ENCODE measurements at places on chromosomes 6 and 20.

GRCh38 chr6:53258076-53258773, 90.5 kb downstream of the ELOVL5 start:
- DNase-seq = no peak

DNA sequence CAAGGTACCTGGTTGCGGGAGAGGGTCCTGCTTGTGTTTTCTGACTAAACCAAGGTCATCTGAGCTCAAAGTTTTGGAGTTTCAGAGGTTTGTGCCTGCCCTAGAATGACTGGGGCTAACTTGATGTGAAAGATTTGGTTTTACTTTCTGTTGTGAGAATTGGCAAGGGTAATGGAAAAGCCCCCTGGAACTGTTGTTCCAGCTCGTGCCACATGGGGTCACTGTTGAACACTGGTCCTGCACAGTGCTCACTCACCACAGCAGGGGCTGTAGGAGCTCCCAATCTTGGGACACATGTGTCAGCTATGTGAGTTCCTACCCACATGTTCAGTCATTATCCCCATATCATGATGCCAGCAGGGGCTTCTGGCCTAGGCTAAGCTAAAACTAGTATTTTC, 6.5 kb downstream of the TGM6 start:
- no peak for DNase-seq

DNA sequence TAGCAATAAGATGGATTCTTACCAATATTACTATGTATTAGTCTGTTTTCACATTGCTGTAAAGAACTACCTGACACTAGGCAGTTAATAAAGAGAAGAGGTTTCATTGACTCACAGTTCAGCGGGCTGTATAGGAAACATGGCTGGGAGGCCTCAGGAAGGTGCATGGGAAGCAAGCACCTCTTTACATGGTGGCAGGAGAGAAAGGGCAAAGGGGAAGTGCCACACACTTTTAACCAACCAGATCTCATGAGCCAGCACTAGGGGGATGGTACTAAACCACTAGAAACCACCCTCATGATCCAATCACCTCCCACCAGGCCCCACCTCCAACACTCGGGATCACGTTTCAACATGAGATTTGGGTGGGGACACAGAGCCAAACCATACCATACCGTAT, 40.7 kb upstream of the CCDC167 start:
- no peak for DNase-seq

GRCh38 chr20:14334306-14334930, 3.0 kb downstream of the FLRT3 start:
- DNase-seq = peak; percentile 30

DNA sequence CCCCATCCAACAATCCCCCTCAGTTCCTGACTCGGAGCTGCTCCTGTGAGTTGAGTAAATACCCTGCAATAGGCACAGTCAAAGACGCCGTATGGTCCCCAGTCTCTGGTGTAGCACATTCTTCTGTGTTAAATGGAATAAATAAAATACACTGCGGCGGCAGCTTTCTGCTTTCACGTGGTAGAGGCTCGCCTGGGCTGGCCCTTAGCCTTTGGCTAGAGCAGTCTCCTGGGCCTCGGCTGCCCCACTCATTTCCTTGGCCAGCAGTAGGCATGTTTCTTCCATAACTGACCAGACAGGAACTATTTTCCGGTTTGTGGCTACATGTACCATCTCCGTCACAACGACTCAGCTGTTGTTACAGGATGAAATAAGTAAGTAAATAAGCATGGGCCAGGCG, 20.7 kb downstream of the SERPINB6 start:
- no peak for DNase-seq

DNA sequence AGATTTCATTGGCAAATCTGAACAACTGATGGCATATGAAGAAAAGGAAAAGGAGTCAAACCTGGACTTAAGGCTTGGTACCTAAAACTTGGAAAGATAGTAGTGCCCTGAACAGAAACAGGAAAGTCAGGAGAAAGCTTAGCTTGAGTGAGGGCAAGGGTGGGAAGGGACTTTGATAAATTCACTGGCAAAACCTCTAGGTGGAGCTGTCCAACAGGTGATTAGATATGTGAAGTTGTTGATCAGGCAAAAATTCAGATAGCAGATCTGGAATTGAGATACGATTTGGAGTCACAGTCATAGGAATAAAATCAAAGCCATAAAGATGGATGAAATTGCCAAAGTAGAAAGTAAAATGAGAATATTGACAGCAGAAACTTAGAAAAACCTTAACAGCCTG, 16.1 kb upstream of the ZNF292 start:
- no peak for DNase-seq

GRCh38 chr6:135075018-135075417, 20.4 kb upstream of the HBS1L start:
- DNase-seq = no peak

DNA sequence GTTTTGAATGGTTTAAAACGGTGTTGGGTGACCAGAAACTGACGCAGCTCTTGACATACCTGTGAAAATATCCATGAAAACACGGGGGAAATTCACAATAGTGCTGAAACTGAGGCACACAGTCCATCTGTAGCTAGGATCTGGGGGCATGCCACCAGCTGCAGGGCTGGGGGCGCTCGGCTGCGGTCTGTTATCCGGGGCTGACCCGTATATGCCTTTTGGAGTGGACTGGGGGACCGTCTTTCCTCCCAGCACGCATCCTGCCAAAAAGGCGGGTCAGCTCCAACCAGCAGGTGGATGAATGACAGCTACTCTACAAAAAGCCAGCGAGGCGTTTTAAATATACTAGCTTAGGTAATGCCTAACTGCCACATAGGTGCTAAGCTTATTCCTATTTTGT, 729.8 kb downstream of the QKI start:
- no peak for DNase-seq

DNA sequence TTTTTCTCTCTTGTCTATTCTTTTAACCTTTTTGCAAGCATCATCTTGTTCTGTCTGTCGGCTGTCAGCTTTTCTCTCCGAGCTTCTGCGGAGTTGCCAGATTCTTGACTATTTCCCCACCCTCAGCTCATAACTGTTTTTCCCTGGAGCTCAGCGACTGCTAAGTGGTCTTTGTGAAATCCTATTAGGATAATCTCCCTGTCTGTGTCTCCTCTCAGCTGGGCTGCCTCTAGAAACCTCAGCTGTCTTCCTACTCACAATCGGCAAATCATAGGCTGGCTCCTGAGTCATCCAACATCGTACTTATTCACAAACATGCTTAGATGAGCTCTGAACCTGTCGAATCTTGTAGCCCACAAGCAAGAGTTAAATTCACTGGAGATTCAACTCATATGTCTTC, 332.3 kb downstream of the PTPRT start:
- DNase-seq = no peak

DNA sequence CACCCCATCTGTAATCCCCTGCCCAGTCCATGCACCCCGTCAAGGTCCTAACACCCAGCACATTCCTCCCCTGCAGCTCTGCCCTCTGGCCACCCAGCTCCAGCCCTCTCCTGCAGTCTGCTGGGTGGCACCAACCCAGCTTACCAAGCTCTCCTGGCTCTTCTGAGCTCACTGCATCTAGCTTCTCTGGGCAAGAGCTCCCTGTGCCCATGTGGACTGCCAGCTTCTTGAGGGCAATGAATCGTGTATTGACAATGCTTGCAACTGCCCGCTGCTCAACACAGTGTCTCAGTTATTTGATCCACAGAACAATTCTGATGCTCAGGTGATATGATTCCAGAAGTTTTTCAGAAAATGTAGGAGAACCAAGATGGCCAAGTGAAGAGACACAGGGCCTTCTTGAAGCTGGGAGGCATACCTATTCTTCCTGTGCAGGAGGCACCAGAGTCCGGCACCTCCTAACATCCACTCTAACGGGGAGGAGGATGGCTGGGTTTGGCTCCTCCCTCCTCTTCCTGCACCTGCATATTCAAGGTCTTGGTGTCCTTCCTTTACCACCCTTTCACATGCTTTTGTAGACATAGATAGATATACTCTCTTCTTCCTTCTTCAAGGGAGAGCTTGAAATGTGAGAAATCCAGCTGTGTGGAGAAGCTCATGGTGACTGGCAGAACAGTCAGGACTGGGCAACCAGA, 85.6 kb downstream of the TRERF1 start:
- no peak for DNase-seq

- no peak for DNase-seq
These were observed 2.5 kb downstream of the RIPOR2 start for GRCh38 chr6:24933266-24933665.

DNA sequence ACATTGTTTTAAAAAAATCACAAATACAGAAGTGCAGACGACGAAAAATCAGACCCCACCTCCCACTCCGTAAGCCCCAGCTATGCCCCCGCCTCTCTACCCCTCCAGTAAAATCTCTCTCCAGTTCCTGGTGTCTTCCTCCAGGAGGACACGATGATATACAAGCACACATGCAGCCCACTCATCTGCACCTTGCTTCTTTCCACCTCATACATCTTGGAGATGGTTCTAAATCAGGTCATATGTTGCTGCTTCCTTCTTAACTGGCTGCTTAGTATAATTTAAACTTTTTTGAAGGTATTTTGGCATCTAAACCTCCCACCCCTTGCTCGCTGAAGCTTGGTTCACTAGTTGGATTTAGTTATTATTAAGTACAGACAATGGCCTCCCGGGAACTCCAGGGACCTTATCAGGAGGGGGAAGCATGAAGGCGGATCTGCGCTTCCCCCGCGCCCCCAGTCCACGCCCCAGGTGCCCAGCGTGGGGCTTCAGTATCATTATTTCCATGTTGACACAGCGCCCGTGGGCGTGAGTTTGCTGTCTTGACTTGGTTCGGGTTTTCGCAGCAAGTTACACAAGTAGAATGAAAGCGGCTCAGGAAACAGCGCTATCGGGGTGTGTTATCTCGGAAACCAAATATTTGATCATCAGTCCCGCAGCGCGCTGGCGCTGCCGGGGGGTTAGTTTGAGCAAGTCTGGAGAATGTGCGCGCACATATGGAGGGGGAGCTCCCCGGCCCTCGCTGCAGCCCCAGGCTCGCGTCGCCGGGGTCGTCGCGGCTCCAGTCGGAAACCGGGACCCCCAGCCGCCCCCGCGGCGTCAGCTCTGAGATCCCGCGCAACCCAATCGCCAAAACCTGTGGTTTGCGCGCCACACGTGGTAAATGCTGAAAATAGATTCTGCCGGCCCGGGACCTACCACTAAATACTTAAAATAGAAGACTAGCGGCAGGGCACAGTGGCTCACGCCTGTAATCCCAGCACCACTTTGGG, 2.3 kb downstream of the BMP7 start:
- no peak for DNase-seq

DNA sequence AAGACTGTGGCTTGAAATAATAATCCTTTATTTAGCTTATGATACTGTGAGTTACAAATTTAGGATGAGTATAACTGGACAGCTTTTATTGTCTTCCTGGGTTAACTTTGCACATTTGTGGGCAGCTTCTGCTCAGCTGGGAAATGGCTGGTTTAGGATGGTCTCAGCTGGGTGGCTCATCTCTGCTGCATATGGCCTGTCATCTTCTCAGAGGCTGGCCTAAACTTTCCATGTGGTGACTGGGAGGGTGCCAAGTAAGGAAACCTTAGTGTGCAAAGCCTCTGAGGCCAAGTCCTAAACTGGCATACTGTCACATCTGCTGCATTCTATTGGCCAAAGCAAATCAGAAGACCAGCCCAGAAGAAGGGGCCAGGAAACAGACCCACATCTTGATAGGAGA, 40.2 kb downstream of the BTBD3 start:
- DNase-seq = no peak

DNA sequence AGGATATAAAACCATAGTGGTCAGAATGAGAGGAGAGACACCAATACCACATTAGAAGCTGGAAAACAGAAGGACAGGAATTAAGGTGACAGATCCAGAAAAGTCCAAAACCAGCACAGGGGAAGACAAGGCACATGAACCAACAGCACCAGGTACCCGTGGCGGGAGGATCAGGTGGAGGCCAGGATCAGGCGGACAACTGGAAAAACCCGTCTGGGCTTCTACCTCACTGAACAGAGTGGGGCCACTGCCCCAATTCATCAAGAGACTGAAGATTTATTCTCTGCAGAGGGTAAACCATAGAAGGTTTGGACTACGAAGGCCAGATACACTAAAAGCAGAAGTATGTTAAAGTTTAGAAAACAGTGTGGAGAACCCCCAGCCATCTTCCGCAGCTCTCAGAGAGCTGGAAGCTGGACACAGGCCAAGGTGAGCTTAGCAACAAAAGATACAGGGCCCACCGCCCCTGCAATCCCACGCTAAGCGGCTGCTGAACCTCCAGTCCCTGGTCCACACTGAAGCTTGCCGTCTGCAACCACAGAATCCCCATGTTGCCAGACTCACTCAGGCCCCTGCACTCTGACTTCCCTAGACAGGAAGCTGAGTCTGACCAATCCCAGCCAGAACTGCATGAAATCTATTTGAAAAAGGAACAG, 29.9 kb downstream of the ABHD12 start:
- no peak for DNase-seq

GRCh38 chr20:46399401-46399800, 7.0 kb downstream of the ELMO2 start:
- DNase-seq = no peak

- no peak for DNase-seq
These were observed 633.7 kb upstream of the GJE1 start for GRCh38 chr6:141498977-141499376.

Data from amygdala (tissue), 56 donors.